Eye (tissue), 1 donor: ENCODE measurements at places on chromosomes 16 and 17.
A peak's percentile ranks its signal among the peaks of the same experiment; 100 is the strongest.

DNA sequence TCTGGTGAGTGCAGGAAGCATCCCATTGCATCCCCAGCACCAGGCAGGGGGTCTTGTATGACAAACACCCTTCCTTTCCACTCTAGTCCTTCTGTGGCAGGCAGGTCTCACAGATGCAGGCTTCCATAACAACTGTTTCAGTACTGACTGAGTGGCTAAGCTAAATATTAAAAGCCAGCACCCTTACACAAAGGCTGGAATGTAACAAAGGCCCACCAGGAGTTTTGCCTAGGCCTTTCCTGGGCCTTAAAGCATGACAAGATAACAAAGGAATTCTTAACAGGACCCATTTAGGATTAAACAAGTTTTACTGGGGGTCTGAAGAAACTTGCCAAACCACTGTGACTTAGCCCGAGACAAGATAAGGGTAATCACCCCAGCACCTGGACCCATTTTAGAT lies 228.9 kb upstream of the RPL38 start:
- no peak for DNase-seq

GRCh38 chr17:57966246-57966645 lies 11.0 kb upstream of the CUEDC1 start:
- DNase-seq: no peak

DNA sequence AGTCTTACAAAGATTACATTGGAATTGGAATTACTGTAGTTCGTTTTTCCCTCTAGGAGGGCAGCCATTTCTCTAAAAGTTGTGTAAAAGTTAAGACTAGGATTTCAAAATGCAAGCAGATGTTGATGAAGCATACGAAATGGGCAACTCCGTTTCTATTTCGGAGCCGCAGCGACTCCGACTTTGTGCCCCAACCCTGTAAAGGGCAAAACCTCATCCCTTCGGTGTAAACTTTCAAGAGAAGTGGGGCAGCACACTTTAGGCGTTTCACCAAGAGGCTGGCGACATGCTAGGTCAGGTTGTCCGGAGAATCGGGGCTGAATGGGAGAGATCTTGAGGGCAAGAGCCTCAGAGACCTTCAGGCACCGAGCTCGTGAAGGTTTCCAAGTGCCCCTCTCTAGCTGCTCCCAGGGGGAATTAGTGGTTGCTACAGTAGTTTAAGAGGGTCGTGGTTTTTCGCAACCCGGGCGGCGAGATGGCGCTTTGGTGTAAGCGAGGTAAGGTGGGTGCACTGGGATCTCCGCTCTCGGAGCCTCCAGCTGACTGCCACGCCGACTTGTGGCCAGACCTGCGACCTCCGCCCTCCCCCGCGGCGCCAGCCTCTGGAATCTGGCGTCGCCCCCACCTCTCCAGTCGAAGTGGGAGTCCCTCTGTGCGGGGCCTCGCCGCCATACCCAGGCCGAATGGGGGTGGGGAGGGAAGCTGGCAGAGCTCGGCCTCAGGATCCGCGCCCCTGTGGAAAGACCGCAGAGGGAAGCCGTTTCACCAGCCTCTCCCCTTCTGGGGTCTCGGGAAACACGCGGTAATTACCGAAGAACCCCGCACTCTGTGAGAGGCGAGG lies 1.0 kb upstream of the HEXIM2 start:
- peak; percentile 94 for DNase-seq

GRCh38 chr16:86730597-86730996 lies 152.2 kb downstream of the FOXL1 start:
- no peak for DNase-seq

DNA sequence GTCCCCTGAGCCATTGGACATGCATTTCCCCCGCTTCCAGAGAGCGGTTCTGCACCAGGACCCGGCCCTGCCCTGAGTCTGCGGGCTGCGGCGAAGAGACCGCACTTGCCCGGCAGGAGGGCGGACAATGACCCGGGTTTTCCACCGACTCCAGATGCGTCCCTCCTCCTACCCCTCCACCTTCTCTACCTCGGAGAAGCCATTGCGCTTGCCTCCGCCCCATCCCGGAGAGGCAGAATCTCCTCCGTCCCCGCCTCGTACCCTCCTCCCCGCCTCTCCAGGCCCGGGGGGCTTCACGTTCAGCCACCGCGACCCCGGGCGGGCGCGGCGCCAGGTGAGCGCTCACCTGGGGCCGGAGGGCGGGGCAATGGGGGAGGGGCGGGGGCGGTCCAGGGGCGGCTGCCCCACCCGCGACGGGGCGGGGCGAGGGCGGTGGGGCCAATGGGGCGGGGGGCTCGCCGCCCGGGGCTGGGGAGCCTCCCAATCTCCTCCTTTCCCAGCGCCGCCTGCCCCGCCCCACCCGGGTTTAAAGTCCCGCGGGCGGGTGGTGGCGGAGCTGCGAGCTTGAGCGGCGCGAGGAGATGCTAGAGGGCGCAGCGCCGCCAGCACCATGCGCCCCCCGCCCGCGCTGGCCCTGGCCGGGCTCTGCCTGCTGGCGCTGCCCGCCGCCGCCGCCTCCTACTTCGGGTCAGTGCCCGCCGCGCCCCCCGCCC lies at the start of gene WNT9B:
WNT9B (plus strand) TSS at position 555 of the 713 bp plus-strand sequence; CDS start at position 611, 56 bp downstream.
- DNase-seq: peak; percentile 67

DNA sequence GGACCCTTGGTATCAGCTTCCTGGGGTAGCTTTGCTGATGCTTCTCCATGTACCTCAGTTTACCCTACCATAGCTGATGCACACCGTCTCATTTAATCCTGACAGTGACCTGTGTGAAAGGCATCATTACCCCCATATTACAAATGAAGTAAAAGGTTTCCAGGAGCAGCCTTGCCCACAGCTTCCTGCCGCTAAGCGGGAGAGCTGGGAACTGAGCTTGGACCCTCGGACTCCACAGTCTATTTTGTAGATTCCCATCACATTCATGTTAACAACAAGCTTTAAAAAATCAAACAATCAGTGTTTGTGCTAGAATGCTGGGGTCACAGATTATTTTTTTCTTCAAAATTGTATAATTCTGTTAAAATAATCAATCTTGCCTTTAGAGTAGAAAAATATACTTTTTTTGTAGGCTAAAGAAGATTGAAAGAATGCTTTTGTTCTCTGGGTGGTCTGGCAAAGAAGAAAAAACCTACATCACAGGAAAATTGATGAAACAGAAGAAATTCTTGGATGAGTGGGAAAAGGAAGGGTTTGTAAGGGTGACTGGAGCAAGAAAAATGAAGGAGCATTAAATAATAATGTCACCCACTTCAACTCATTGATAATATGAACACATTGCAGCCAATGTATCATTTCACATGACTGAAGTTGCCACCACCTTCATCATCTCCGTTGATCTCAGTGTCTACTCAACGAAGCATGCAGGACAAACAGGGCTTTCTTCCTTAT lies 9.5 kb upstream of the USP10 start:
- DNase-seq: peak; percentile 12

DNA sequence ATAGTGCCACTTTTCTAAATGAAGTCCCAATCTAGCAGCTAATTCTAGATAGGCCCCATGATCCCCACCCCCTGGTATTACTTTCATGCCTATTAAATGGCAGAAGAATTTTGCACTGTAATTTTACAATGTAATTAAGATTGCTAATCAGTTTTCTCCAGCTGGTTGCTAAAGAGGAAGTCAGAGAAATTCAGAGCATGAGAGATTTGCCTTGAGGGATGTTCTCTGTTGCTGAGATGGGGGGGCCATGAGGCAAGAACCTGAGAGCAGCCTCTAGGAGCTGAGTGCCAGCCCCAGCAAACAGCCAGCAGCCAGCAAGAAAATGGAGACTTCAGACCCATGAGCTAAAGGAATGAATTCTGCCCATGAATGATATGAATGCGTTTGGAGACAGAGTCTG lies 38.9 kb downstream of the SHCBP1 start:
- no peak for DNase-seq

DNA sequence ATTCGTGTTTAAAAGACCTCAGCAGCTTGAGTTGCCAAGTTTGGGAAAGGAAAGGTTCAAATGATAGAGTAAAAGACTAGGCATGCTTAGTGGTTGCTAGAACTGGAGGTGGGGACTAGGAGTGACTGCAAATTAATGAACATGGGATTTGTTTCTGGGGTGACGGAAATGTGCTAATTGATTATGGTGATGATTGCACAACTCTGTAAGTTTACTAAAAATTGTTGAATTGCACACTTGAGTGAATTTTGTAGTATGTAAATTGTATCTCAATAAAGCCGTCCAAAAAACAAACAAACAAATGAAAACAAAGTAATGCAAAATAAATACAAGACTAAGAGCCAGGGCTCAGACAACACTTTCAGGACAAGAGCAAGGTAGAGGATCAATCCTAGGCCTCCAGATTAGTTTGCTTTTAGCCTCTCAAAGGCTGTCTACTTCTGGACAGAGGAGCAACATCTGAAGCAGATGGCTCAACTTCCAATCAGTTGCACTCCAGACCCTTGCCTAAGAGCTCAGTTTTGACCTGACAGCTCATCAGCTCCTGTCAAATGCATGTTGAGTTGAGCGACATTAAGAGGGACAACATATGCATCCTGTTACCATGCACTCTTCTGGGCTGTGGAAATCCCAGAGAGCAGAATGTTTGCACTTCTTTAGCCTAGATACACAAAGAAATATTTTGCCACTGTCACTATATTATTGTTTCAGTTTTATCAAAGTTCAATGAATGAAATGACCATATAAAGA lies 111.2 kb upstream of the ASIC2 start:
- DNase-seq: no peak
